CD8-positive, alpha-beta memory T cell (primary cell): ENCODE measurements at places on chromosomes 7 and 10.

- no peak for DNase-seq
Observed at GRCh38 chr7:134182078-134182477, 54.9 kb downstream of the LRGUK start.

- DNase-seq: no peak
Observed at GRCh38 chr7:80106498-80107113, 28.0 kb upstream of the GNAI1 start.

GRCh38 chr7:107157091-107157490 is 11.7 kb upstream of the HBP1 start:
- DNase-seq: no peak

GRCh38 chr10:47094636-47095035 is 183.4 kb downstream of the PTPN20 start:
- DNase-seq: no peak

DNA sequence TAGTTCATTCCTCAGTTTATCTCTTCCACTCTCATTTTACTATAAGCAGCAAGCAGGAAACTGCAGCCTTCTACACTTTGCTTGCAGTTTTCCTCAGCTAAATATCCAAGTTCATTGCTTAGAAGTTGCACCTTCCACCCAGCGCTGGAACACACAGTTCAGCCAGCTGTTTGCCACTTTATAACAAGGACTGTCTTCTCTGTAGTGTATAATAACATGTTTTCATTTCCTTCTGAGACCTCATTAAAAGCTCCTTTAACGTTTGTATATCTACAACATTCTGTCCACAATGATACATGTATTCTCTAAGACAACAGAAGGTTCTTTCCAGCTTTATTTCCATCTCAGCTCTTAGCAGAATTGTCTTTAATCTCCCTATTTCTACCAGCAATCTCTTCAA is 74.1 kb downstream of the GNAI1 start:
- no peak for DNase-seq

- no peak for DNase-seq
Observed at GRCh38 chr10:78899098-78899754, 169.5 kb upstream of the ZMIZ1 start.

GRCh38 chr10:6401558-6402348 is 178.3 kb downstream of the PRKCQ start:
- peak; percentile 25 for DNase-seq

- DNase-seq: no peak
Observed at GRCh38 chr10:697097-697875, 7.8 kb upstream of the DIP2C start.

- no peak for DNase-seq
Observed at GRCh38 chr7:833601-834258, 1.5 kb downstream of the SUN1 start.

DNA sequence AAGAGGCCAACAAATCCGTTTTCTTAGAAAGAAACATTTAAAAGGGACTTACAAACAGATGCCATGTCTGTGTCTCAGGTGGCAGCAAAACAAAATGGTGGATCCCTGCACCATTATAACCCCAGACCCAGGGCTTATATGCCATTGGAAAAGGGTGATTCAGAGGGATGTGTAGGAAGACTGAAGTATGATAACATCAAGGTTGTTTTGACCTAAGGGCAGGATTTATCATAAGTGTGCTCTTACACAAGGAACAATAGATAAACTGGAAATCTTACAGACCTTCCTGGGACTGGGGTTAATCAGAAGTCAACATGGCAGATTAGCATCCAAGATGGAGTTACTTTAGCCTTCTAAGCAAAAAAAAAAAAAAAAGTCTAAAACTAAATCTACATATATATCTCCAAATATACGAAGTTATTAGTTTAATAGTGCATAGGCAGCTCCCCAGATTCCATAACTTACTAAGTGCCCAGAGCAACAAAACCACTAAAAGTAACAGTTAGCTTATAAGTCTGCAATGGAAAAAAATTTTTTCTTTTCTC is 34.3 kb upstream of the WNT16 start:
- DNase-seq: no peak

DNA sequence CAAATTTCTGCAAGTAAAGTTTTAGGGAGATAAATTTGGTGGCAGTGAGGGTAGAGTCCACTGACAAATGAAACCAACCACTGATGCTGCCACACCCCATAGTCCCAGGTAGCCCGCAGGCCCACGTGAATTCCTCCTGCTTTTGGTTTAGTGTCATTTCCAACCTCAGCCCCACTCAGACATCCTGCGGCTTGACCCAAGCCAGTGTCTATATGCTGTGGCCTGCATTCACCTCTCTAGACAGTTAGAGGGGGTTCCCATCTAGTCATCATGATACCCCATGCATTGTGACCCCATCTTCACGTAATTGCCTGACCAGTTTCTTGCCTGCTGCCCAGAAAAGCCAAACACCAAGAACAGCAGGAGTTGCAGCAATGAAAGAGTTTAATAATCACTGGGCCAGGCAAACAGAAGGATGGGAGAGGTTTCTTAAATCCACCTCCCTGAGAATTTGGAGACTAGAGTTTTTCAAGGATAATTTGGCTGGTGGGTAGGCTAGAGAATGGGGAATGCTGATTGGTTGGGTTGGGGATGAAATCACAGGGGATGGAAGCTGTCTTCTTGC is 332.0 kb upstream of the GALNT17 start:
- DNase-seq: no peak

DNA sequence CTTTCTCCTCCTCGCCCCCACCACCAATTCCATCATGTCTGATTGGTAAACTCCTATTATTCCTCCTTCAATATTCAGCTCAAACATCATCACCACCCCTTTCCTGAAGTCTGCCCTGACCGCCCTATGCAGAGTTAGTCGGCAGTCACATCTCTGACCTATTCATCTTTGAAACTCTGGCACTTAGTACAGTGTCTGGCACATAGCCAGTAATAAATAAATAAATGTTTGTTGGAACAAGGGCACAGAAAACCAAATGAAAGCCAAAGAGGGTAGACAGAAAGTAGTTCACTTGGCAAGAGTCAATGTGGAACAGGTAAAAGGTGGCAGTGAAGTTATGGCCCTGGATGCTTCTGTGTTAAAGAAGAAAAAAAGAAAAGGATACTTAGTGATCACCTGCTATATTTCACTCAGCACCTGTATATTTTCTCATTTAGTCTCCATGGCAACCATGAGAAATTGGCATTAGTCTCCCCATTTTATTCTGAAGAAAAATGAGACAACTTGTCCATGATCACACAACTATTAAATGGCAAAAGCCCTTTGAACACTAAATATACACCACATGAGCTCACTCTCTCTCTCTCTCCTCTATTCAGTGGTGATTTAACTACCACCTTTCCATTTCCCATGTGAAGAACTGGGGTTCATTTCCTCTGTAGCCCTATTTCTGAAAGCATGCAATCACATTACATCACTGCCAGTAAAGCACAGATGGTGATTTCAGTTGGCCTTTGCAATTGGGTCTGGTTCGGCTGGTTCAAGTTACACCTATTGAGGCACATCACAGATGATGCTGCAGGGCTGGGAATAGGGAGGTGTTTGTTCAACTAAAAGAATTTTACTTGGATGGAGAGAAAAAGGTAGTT is 25.3 kb downstream of the CHCHD3 start:
- no peak for DNase-seq

- DNase-seq: no peak
Observed at GRCh38 chr7:137657476-137658189, 189.1 kb downstream of the DGKI start.

- DNase-seq: no peak
Observed at GRCh38 chr10:6786579-6787031, 206.5 kb upstream of the PRKCQ start.

GRCh38 chr7:142956951-142957623 is 5.1 kb downstream of the KEL start:
- DNase-seq: no peak

DNA sequence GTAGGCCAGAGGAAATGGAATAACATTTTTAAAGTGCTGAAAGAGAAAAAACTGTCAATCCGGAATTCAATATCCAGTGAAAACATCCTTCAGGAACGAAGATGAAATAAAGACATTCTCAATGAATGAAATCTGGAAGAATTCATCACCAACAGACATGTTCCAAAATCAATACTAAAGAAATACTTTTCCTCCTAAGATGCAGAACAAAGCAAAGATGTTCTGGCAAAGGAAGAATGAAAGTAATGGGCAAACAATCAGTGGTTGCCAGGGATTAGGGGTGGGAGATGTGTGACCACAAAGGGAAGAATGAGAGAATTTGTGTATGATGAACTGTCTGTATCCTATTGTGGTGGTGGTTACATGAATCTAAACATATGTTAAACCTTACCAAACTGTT is 52.8 kb upstream of the EEPD1 start:
- DNase-seq: no peak

- DNase-seq: no peak
Observed at GRCh38 chr10:118210276-118210675, 131.8 kb downstream of the FAM204A start.

- no peak for DNase-seq
Observed at GRCh38 chr10:1686491-1686749, 50.9 kb downstream of the ADARB2 start.

DNA sequence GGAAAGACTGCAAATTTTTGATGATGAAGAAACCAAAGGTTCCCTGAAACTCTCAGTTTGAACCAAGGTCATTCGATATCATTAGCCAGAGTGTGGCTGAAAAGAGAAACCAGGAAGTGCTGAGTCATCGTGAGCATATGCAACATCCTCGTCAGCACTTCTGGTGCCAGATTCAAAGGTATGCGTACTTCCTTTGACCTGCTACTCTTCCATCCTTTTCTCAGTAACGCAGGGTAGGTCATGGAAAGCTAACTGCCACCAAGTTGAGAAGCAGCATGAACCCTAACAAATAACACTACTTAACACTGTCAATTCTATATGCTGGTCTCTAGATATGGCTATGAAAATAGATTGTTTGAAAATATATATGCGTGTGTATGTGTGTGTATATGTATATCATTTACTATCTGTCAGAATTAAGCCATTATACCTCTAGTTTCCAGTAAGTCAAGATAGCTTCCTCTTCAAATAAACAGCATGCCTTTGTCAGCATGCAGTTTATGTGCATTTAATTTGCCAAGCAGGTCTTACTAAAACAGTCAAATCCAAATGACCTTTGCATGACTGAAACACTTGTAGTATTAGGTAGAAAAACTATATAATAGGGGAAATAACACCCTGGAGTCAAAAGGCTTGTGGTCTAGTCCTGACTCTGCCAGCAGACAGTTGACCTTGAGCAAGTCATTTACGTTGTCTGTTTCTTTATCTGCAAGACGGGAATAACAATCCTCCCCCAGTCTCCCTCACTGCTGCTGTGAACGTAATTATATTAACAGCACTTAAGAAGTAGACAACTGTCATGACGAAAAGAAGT is 26.4 kb downstream of the CDK6 start:
- peak; percentile 31 for DNase-seq

- no peak for DNase-seq
Observed at GRCh38 chr7:138024765-138025164, 22.9 kb upstream of the CREB3L2 start.

- DNase-seq: no peak
Observed at GRCh38 chr7:149713731-149714068, 59.7 kb downstream of the ZNF467 start.

GRCh38 chr7:130956417-130957136 is 222.6 kb upstream of the KLF14 start:
- DNase-seq: no peak

- DNase-seq: no peak
Observed at GRCh38 chr7:116872026-116872425, 9.6 kb downstream of the CAPZA2 start.

DNA sequence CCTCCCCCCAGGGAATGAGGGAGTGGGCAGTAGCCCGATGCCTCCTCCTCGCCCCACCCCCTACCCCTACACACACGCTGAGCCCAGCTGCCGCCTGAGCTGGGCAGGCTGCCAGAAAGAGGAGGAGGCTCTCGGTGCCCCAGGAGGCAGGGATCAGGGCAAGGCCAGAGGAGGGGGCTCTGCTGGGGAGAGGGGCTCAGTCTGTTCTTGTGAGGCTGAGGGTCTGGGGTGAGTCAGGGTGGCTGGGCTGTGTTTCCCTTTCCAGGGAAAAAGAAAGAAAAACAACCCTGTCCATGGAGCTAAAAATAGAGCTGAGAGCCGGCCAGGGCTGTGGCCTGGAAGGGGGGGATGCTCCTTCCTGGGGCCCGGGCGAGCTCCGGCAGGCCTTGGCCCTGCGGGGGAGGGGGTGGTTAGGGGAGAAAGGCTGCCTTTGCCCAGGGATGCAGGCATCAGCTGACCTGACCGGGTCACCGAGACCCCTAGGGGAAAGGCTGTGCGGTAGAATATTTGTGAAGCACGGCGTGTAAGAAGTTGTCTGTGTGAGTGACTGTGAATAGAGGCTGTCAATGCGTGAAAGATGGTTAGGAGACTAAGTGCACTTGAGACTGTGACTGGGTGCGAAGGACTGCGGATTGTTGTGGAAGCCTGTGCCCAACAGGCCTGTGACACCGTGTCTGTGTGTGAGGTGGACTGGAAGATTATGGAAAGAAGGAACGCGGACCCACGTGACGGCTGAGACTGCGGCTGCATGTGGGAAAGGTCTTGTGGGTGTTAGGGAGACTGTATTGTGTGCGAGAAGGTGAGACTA is 1.2 kb upstream of the LZTS2 start:
- DNase-seq: peak; percentile 56

DNA sequence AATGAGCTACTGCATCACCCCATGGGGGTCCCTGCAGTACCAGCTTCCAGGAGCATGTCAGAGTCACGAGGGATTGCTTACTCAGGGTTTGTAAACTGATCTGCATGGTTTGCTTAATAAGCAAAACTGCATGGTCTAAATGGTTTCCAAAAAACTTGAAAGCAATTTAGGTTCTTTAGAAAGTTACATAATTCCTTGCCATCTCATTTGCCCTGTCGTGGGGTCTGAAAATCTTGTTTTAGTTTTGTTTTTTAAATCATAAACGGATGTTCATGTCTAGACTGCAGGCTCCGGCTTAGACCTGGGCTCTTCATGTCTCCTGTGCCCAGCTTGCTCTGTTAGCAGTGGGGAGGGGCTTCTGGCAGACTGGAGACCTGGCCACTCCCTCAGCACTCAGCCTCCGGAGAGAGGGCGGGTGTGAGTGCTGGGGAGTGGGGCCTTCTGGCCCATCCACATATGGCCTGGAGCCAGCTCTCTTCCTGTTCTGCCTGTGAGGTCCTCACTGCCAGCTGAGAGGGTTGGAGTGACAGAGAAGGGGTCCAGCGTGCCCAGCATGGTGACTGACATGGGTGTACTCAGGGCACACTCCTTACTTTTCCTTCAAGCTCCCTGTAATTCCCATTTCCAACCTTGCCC is 17.5 kb downstream of the PRF1 start:
- DNase-seq: no peak

- no peak for DNase-seq
Observed at GRCh38 chr7:108156897-108157605, 26.9 kb upstream of the LAMB4 start.

DNA sequence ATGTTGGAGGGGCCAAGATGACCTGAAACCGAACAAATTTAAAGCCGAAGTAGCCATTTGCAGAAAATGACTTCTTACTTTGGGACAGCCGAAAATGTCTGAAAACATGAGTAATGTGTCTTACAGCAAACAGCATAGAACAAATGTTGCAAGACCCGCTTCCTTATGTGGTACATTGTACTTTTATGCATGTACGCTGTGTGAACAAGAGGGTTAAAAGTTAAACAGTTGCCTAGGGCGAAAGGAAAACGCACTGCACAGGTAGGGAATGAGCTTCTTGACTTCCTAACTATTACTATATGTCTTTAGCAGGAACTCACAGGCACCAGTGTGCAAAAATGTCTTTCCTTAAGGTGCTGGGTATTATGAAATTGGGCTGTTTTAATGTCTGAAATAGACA is 303.5 kb upstream of the MGMT start:
- no peak for DNase-seq

GRCh38 chr7:43721193-43721806 is 8.0 kb downstream of the COA1 start:
- DNase-seq: peak; percentile 47
